ENCODE measurements at places on chromosomes 5 and 9.

- DNase-seq, result no peak
These were observed 72.3 kb upstream of the CNTLN start for GRCh38 chr9:17062497-17062896.

DNA sequence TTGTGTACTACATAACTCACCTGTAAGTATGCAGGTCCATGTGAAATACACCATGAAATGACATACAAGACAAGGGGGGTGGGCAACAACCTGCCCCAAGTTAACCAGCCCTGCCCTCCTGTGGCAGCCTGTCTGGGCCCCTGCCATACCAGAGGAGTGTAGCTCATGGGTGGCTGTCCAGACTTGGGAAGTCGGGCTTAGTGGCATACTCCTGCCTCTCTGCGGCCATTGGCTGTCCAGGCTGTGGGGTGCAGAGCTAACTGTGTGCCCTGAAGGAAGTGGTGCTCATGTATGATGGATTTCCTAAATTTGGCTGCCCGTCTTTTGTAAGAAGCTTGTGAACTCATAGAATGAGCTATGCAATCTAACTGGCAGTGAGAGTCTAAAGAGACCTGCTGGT, 47.0 kb downstream of the GPR107 start:
- DNase-seq, result no peak

DNA sequence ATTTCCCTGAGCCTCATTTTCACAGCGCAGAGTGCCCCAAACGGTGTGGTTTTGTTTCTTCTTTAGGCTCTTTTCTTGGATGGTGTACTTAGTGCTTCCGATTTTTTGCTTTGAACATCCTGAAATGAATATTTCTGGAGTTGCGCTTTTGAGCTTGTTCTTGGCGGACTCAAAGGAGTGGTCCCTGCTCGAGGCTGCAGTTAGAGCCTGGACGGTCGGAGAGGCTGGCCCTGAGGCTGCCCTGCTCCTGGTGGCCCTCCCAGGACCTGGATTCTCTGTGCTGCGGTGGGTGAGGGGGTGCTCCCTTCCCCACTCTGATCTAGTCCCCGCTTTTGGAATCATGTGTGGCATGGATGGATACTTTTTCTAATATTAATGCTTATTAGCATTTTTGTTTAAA, 291.8 kb upstream of the IRX4 start:
- DNase-seq, result no peak

DNA sequence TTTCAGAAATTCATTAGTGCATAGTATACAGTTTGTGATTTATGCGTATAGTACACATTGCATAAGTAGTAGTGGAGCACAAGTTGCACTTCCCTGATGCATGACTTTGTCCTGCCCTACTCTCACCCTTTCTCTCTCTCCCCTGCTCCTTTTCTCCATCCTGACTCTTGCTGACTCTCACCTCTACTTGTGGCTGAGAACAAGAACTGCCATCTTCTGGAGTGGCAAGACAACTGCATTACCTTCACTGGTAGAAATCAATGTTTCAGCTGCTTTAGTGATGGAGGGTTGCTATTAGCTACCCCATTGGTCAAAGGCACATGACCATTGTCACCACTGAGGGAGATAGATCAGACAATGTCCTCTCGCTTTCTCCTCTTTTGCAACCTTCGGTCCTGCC, 26.9 kb downstream of the SPEF2 start:
- no peak for DNase-seq

DNA sequence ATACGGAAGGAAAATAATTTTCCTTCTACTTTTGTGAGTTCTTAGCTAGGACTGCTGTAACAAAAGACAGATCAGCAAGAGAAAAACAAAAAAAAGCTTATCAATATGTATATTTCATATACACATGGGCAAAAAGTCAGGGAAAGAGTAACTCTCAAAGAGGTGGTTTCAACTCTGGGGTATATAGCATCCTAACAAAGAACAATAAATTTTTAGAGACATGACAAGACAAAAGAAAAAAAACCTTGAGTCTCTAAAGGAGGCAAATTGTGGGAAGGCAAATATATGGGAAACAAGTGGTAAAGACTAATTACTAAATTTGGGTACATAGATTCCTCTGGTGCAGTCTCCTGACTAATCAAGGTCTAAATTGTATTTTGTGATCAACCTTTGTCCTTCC, 93.2 kb downstream of the C5orf15 start:
- DNase-seq, result no peak

DNA sequence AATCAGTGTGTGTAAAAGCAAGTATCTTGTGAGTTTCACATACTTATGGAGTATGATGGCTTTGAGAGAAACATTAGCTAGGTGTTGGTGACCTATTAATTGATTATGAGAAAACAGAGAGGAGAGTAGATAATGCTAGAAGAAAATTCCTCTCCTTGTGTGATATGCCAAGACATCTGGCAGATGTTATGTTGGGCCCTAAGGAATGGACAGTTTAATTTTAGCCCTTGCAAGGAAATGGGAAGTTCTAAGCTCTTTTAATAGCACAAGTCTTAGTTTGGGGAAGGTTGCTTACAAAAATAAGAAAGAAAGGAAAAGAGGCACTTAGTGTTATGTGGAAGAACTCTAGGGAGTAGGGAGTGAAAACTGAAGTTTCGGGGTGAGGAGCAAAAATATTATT, 5.1 kb downstream of the ZNF462 start:
- DNase-seq, result no peak

GRCh38 chr9:124437086-124437485, 13.2 kb upstream of the ADGRD2 start:
- DNase-seq, result no peak

- no peak for DNase-seq
These were observed 31.6 kb upstream of the RFK start for GRCh38 chr9:76425677-76426453.

- DNase-seq, result no peak
These were observed 140.2 kb upstream of the BRINP1 start for GRCh38 chr9:119509291-119509905.

Data from GM03348 (cell line).